ENCODE measurements at places on chromosomes 1 and 21.
A peak's percentile ranks its signal among the peaks of the same experiment; 100 is the strongest.

GRCh38 chr1:246800756-246801155 lies 76.5 kb downstream of the SCCPDH start:
- DNase-seq = no peak

DNA sequence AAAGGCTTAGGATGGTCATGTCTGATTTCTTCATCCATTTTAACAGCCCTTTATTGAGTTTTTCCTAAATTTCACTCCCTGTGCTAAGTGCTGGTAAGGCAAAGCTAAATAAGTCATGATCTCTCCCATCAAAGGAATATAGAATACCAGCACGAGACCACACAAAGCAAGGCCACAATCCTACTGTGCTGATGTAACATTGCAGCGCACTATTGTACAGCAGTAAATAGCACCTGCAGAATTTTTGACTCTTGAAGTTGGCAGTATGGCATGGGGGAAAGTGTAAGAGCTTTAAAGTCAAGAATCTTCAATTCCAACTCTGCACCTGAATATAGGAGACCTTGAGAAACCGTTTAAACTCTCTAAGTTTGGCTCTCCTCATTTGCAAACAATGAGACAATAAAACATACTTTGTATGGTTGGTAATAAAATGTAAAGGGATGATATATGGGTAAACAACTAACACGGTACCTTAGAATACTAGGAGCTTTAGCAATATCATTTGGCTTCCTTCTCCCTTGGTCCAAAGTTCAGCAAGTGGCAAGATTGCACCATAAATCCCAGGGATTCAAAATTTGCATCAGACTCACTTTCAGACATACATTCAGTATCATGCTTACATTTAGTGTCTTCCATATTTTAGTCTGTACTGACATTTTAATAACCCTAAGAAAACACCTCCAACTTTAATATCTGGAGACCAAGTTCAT lies 132.9 kb upstream of the PRDX6 start:
- DNase-seq = no peak

DNA sequence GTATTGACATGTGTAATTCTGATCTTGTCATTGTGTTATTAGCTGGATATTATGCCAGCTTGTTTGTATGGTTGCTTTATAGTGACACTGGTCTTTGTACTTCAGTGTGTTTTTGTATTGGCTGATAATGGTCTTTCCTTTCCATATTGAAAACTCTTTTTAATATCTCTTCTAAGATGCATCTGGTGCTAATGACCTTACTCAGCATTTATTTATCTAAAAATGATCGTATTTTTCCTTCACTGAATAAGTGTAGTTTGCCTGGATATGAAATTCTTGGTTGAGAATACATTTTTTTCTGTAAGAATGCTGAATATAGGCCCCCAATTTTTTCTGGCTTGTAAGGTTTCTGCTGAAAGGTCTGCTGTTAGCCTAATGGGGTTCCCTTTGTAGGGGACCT lies 465.5 kb upstream of the TMPRSS15 start:
- no peak for DNase-seq

DNA sequence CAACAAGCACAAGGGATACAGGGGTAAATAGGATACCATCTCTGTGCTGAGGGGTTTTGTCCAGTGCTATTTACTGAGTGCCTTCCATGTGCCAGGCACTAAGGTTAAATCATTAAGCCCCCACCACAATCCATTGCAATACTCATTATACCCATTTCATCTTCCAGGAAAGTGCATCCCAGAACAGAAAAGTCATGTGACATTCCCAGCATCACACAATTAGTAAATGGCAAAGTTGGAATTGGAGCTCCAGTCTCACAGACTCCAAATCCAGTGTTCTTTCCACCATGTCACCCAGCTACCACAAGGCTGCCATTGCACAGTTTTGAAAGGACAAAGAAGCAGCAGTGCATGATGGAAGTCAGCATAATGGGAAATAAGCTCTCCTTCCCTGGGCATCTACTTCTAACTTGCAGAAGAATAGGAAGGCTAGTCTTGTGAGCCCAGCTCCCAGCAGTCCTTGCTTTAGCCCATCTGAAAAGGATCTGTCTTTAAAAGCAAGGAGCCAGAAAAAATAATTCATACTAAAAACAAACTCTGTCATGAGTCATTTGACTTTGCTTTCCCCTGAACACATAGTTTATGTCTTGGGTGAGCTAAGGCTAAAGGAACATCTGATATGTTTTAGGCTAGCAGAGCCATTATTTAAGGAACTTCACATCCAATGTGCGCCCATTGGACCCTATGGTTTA lies 111.4 kb upstream of the HOOK1 start:
- DNase-seq = no peak

DNA sequence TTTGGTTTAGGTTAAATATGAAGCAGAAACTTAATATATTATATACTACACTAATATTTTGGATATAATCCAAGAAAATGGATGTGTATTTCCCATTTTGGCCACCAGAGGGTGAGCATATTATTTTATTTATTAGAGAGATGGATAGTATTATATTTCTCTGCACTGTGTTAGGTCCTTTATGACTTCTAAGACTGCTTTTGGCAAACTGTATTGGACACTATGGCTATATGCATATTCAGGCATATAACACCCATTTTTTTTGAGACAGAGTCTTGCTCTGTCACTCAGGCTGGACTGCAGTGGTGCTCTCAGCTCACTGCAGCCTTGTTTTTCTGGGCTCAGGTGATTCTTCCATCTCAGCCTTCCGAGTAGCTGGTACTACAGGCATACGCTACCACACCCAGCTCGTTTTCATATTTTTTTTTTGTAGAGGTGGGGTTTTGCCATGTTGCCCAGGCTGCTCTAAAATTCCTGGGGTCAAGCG lies 17.8 kb upstream of the PGM1 start:
- DNase-seq = peak; percentile 55

DNA sequence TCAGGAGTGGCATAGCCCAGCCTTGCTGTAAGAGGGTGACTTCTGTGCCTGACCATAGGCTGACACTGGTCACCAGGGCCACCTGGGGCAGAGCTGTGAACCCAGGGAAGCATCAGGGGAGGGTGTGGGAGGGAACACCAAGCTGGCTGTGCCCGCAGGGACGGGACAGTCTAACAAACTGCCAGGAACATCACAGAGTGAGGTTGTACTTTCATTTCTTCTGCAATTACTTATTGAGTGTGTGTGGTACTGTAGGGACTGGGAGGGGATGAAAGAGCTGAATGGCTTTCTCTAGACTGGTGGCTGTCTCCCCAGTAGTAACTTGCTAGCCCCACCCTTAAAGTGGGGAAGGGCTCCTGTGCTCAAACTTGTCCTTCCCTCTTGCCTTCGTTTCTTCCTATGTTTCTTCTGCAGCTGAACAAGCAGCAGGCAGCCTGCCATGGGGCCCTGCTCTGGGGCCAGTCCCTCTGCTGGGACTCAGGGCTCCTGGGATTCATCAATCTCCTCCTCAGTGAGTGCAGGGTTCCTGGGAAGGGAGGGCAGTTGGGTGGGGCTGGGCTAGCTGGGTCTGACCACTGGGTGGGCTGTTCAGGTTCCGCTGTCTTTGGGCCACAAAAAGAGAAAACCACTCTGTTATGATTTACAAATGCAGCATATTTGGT lies 39.7 kb upstream of the ETV3 start:
- DNase-seq = no peak

DNA sequence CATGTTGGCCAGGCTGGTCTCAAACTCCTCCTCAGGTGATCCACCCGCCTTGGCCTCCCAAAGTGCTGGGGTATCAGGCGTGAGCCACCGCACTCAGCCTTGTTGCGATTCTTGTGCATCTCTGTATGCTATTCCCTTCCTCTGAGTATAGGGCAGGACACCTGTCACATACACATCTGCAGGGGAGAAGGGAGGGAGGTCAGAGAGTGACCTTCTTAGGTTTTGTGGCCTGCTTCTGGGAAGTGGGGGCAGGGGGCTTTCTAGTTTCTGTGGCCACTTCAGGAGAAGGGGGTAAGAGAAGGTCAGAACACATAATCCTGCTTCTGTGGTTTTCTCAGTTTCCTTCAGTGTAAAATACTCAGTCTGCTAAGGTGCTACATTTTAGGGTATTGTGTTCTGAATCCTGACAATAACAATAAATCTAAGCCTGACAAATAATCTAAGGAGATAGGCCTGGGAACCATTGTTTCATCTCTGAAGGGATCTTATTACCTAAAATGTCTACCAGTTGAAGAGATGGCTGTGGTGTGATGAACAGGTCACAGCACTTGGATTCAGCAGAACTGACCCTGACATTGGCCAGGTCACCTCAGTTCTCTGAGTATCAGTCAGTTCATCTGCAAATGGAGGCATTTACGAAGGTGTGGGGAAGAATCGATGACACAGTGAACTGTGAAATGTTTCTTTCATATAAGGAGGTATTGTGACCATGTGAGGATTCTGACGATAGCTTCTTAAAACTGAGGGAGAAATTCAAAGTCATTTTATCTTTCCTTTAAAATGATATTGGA lies 212.6 kb upstream of the L1TD1 start:
- DNase-seq = no peak

DNA sequence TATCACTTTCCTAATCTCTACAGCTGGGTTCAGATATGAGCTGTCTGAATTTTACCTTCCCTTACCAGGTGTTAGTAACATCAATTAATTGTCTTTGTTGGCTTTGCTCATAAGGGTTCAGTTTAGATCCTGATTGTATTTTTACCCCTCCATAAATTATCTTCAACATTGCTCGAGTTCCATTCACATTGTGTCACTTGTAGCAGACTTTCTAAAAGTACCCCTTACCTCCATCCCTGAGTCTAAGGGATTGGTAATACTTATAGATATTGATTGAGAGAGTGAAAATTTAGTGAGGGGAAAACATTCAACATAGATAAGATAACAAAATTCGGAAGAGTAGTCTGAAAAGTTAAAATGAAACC lies 7.3 kb downstream of the RASAL2 start:
- no peak for DNase-seq

GRCh38 chr1:159443066-159443750 lies 3.7 kb downstream of the OR10J1 start:
- no peak for DNase-seq

- DNase-seq = no peak
These were observed 52.9 kb upstream of the SRSF10 start for GRCh38 chr1:24032981-24033380.

DNA sequence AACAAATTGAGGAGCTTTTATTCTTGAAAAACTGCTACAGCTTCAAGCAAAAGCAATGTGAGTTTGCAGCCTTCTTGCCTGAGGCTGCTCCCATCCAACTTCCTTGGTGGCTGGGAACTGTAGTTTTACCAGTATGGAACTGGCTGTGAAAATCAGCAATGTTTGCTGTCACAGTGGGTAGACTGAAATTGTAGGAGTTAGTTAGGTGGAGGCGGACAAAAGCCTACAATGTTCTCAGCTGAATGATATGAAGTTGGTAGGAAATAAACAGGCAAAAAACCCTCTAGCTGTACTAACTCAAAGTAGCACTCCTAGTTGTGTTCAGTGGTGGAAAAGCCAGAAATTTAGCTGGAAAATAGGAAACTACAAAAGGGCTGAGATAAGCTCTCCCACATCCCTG lies 18.5 kb downstream of the HAX1 start:
- no peak for DNase-seq

- DNase-seq = no peak
These were observed 60.6 kb downstream of the RIPK4 start for GRCh38 chr21:41706263-41706639.

DNA sequence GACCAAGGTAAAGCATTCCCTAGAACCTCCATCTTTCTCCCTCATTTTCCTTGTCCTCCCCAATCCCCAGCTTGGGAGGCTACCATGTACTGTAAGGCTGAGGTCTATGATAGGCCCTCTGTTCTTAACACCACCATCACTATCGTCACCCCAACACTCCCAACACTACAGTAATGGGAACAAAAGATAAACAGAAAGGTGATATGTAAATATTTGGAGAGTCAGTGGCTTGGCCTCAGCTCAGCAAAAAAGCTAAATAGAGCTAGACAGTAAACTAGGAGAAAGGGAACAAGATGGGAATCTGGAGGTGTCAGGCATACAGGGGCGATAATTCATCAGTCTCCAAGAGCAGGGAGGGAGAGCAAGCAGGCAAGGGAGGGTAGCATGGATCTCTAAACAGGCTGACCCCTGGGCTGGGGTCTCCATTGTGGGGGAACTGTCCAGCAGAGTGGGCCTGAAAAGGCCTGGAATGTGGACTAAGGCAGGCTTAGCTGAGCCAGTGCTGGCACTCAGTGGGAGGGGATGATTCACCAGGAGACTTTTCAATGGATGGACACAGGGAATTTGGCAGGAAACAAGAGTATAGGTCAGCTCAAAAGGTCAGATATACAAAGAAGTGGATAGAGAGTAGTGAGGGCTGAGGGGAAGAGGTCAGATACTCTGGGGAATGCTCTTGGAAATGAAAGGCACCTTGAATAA lies 6.7 kb downstream of the WNT2B start:
- no peak for DNase-seq

DNA sequence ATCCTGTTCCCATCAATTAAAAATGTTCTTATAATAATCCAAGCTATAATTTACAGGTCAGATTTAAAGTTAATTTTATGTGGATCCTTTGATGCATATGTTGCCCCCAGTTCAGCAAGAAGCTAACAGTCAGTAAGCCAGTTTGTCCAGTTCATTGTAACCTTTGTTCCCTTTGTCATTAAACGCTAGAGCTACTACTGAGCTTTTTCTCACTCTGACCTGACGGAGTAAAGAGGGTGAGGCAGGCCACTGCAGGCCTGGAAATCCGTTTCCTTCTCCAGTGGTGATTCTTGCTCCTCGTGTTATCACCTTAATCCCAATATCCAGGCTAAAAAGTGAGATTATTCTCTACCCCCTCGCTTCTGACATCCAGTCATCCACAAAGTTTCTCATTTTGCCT lies 10.2 kb downstream of the YBX1 start:
- no peak for DNase-seq

DNA sequence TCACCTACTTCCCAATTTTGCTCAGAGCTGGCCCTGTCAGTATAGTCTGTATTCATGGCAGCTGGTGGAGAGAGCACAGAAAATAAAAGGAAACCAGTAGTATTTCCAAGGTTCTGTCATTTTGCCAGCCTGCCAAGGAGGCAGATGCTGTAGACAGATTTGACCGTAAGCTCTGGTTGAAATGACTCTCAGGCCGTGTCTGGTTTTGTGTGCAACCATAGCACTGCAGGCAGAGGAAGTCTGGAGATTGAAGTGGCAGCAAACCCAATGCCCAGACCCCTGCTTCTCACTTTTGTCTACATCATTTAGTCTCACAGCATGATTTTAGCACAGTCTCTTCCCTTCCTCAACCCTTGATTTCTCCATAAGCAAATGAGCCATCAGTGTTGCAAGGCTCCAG lies 291.7 kb downstream of the PAPPA2 start:
- no peak for DNase-seq

- DNase-seq = peak; percentile 38
These were observed 1.1 kb downstream of the SERBP1 start for GRCh38 chr1:67429011-67429527.
